ENCODE measurements at places on chromosomes 11 and 22.
A peak's percentile ranks its signal among the peaks of the same experiment; 100 is the strongest.

DNA sequence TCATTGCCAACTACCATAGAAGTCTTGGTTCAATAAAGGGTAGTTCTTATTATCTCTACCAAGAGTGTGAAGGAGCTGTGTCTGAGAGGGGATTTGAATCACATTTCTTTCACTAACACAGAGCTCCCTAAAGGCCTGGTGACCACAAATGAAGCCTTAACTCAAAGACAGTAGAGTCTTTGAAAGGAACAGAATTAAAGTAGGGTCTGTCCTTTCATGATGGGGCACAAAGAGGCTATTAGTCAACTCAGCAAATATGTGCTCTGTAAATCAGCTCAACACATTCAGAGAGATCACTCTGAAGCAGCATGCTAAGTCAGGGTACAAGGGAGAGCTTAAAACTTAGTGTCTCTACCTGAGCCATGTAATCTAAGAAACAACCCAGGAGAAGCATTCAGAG, 212.4 kb upstream of the SYN3 start:
- no peak for DNase-seq

GRCh38 chr22:35615156-35615555, 2.0 kb downstream of the MB start:
- no peak for DNase-seq

DNA sequence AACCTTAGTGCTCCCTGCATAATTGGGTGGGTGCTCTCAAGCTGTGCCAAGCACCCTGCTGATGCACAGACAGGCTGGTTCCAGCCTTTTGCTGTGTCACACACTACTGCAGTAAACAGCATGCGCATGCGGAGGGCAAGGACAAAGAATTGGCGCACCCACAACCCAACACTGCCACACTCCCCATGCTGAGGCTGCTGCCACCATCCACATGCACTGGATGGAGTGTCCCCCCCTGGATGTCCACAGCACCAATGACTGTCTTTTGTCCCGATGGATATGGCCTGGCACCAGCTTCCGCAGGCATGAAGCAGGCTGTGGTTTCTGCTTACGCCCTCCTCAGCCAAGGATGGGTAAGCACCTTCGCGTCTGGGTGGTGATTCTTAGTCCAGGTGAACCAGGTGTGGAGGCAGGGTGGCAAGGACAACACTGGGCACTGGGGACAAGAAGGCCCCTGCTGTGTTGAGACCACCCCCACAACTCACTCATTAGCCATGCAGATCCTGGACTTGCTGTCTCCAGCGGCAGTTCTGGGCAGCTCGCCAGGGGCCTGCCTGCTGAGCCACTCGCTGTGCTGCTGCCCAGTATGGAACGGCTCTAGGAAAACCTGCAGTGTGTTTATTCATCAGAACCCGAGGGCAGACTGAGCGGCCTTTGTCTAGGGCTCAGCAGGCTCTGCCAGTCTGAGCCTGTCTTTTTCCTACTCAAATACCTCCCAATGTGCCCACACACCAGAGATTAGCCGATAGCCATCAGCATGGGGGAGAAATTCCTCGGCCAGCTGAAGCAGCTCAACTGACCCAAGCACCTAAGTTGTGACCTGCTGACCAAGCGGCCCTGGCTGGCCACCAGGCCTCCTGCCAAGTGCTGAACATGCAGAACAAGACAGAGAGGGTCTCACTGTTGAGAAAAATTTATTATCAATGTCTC, 8.2 kb upstream of the NAP1L4 start:
- DNase-seq, result no peak

DNA sequence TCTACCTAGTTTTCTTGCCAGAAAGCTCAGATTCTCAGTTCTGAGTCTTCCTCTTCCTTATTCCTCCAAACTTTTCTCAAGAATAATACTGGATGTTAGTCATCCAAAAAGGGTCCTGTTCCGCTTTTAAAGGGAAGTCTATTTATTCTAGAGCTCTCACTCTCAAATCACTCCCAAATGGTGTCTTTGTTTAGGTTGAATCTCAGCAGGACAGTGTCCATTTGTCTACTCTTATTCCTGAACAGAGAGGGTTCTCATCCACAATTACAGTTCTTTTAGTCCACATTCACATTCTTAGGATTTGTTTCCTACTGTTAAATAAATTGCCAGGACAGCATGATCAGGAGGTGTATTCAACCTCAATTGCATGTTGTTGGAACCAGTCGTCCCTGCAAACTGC, 61.3 kb downstream of the MUC15 start:
- no peak for DNase-seq

DNA sequence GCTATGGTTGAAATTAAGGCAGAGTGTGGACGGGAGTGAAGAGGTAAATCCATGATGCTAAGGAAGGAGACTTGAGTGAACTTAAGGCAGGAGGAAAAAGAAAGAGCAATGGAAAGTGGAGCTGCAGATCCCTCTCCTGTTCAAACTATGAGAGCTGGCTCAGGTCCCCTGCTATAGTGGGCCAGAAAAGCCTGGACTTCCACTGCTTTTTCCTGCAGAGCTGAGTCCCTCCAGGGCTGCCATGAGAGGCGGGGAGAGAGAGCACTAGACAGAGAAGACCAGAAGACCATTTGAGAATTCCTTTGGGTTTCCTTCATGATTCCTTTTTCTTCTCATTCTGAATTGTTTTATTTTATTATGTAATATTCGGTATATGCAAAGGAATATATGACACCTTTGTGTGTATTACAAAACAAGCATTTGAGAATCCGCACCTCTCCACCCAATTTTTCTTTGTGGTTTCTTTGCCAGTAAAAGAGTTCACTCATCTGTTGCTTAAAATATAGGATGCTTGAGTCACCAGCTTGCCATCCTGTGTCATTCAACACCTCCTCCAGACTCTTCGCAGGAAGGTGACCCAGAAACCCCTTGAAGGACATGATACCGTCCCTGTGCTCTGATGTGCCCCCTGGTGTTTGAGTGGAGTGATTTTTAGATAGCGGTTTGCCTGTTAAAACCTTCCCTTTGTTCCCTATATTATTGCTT, 24.4 kb downstream of the SREBF2 start:
- peak; percentile 50 for DNase-seq

- DNase-seq, result no peak
Observed at GRCh38 chr22:39177456-39177775, 24.9 kb upstream of the CBX7 start.

GRCh38 chr11:2761131-2762030, 61.6 kb upstream of the KCNQ1OT1 start:
- DNase-seq, result no peak

DNA sequence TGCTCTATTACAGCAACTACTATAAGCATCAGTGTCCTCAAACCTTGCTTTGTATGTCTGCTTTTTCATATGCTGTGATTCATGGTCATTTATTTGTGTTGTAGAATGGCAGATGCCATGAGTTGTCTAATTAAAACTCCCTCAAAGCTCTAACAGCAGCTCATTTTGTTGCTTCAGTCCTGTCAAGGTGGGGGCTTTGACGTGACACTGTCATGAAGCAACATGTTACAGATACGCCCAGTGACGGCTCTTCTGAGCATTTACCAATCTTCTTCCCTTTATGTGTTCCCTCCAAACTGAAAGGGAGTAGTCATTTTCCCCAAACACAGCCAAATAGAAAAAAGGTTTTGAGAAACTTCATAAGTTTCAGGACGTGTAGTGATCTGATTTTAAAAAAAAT, 106.7 kb downstream of the DBX1 start:
- DNase-seq, result no peak

DNA sequence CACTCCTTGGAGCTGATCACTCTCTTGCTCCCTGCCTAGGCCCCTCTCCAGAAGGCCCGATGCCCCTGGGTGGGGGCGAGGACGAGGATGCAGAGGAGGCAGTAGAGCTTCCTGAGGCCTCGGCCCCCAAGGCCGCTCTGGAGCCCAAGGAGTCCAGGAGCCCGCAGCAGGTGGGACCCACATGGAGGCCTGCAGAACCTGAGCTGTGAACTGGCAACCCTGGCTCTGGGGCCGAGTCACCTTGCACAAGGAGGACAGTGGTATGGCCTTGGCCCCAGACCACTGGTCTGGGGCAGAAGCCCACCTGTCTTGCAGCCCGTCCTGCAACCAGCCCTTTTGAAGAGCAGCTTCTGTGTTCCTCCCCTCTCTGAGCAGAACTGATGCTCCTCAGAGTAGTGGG, 6.2 kb downstream of the SCO2 start:
- DNase-seq, result no peak

- DNase-seq, result peak; percentile 55
Observed at GRCh38 chr11:12692229-12693075, 18.2 kb downstream of the TEAD1 start.

DNA sequence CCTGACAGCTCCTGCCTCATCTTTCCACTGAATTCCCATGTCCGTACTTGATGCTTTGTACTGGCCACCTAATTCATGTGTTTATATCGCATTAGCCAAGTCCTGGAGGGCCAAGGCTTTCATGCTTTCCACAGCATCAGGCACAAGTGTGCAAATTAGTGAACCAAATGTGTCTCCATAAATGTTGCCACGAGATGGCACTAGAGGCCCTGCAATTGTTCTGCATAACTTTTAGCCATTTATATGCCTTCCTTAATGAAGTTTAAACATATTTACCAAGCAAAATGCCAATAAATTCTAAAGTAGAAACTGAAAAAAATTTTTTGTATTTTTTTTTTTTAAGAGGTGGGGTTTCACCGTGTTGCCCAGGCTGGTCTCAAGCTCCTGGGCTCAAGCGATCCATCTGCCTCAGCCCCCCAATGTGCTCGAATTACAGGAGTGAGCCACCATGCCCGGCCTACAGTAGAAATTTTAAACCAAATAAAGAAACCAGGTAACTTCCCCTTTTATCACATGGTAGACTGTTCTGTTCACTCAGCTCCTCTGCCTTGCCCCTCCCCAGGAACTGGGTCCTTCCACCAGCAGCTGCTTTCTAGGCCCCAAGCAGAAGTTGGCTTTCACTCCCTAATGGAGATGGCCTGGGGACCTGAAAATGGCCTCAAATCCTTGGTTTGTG, 20.8 kb upstream of the IL18BP start:
- DNase-seq, result peak; percentile 47

- DNase-seq, result no peak
Observed at GRCh38 chr11:35664977-35665441, 2.4 kb downstream of the TRIM44 start.

DNA sequence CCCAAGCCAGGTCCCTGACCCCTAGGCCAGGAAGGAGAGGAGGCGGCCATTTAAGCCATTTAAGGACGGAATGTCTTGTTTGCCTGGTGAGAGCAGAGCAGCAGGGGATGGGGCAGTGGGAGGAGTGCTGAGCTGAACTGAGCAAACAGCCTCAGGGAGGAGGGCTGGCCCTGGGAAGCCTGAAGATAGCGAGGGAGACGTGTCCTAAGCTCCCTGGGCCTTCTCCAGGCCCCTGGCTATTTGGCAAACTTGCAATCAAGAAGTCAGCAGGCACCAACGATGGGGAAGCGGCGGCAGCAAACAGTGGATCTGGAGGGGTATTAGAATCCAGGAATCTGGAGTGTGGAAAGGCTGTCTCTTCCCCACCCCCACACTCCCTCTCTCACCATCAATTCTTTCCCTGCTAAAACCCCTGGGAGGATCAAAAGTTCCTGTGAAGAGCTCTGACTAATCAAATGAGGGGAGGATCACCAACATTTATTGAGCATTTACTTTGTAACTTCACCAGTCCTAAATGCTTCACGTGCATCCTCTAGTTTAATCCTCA, 8.8 kb downstream of the BCL9L start:
- DNase-seq, result no peak

GRCh38 chr11:7657306-7658025, 15.8 kb downstream of the CYB5R2 start:
- DNase-seq, result no peak

DNA sequence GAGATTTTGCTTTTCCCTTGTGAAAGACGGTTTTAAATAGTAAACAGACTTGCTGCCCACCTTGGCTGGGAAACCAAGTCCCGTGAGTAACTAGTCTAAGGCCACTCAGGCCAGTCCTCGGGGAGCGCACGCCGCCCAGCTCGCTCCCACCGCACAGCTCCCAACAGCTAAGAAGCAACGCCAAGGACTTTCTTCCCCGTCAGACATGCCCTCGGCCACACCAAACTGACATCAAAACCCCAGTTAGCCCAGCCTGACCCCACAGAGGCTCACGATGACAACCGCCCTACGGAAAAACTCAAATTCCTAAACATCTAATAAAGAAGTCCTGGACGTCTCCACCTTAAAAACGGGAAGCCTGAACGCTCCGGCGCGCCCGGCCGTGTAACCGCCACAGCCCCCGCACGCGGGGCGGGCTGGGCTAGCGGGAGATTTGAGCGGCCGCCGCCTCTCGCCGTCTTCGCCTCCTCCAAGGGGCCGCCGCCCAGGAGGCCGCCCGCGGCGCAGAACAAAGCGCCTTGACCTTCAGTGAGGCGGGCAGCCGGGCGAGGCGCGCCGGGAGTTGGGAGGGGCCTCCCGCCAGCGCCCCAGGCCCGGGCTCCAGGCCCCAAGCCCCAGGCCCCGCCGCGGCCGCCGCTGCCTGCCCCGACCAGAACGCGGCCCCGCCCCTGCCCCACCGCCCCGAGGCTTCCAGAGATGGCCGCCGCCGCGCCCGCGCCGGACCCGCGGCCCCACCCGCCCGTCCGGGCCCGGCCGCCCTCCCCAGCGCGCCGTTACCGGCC, 486 bp downstream of the NAP1L4 start:
- DNase-seq, result peak; percentile 28

GRCh38 chr22:19046719-19047609, 75.2 kb downstream of the DGCR2 start:
- DNase-seq, result no peak

- DNase-seq, result no peak
Observed at GRCh38 chr11:72478669-72479068, 44.3 kb upstream of the CLPB start.

GRCh38 chr11:73582653-73583052, 15.3 kb downstream of the FAM168A start:
- DNase-seq, result no peak

- DNase-seq, result no peak
Observed at GRCh38 chr11:2878782-2879181, 6.8 kb downstream of the CDKN1C start.

DNA sequence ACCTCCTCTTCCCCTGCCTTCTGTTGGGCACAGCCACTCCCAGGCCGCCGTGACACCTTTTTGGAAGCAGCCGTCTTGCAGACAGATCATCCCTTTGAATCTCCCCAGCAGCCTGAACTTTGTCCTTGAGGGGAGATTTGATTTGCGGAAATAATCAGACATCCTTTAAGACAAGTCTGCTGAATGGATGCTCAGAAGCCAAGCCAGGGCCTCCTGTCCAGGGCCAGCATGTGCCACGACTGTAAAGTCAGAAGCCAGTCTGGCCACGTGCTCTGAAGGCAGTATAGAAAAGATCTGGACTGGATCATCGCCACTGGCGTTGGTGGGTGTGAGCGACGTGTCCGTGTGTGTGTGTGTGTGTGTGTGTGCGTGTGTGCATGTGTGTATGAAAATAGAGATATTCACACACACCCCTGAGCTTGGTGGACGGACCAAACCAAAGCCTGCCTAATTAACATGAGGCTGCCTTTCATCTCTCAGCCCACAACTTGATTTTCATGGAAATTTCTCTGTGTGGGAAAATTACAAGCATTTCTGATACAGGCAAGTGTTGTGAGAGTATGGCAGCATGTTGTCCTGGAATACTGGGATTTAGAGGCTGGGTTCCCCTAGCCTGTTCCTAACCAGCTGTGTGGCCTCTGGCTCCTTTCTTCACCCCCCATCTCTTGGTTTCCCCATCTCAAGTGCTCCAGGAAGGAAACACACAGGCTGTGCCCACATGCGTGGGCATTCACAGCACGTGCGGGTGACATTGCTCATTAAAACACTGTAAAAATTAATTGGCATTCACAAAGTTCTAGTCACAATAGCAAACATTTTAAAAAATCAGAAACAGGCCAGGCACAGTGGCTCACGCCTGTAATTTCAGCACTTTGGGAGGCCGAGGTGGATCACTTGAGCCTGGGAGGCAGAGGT, 61.8 kb upstream of the WNT7B start:
- no peak for DNase-seq

GRCh38 chr11:22991196-22991595, 130.9 kb upstream of the CCDC179 start:
- no peak for DNase-seq

GRCh38 chr11:57273448-57274058, 36.5 kb upstream of the APLNR start:
- DNase-seq, result no peak

All from SK-N-DZ (cell line).